Hematopoietic multipotent progenitor cell treated with erythropoietin and hydrocortisone succinate and interleukin-3 and kit ligand, for 6 days (in vitro differentiated cells): ENCODE measurements at places on chromosomes 7 and 10.

- no peak for DNase-seq
These were observed 22.5 kb downstream of the CCDC186 start for GRCh38 chr10:114151486-114151885.

- DNase-seq, result peak; percentile 85
These were observed 21.7 kb downstream of the AMZ1 start for GRCh38 chr7:2709553-2710285.

DNA sequence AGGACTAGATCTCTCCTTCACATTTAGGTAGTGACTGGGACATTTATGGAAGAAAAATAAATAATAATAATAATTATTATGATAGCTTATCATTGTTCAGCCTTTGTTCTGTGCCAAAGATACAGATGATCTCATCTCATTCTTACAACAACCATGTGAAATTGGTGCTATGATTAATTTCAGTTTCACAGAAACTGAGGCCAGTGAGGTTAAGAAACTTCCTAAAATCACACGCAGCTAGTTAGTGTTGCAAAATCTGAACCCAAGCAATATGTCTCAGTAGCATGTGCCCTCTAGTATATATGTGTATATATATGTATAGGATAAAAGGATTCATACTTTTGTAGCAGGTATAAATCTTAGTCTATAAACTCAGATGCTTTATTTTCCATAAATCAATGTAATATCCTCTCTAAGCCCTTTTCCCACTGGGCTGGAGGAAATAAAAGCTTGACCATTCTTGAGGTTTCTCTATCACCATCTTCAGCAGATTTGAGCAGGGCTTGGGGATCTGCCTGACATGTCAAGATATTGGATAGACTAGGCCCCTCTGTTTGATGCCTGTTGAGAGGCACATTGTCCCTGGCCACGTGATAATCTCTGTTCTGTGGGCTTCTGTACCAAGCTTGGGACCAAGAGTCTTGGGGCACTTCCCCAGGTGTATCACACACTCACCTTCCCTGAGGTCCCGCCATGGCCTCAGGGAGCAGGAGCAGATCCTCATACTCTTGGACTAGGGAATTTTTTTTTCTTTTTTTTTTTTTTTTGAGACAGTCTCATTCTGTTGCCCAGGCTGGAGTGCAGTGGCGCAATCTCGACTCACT is 172.6 kb upstream of the NRP1 start:
- no peak for DNase-seq

DNA sequence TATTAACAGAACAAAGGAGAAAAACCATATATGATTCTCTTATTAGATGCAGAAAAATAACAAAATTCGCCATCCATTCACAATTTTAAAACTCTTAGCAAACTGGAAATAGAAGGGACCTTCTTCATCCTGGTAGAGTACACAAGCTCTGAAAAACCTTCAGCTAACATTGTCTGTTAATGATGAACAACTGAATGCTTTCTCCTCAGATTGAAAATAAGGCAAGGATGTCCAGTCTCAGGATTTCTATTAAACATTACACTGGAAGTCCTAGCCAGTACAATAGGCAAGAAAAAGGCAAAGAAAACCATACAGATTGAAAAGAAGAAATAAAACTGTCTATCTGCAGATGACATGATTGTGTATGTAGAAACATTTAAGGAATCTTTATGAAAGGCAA is 16.0 kb upstream of the CCNY start:
- DNase-seq, result no peak

DNA sequence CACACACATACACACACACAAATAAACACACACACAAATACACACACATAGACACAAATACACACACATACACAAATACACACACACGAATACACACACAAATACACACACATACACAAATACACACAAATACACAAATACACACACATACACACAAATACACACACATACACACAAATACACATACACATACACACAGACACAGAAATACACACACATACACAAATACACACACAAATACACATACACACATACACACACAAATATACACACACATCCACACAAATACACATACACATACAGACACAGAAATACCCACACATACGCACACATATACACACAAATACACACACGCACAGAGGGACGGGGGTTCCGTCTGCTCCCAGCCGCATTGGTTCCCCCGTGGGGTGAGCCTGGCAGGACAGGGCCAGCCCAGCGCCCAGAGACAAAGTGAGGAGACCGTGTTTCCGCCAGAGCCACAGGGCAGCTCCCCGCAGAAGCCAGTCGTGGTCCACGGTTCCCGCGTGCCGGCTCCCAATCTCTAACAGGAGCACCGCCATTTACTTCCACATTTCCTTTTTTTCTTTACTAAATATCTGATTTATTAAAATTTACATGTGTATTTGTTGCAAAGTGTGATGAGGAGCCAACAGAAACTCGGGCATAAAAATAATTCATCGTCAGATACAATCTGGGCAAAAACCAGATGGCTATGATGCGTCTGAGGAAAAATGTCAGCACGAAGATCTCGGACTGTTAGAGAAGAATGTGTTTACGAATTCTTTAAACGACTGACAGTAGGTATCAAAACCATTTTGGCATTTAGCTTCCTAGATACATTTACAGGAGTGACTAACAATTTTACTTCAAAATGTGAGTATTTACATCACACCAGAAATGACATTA is 3.1 kb upstream of the KNDC1 start:
- DNase-seq, result no peak

GRCh38 chr10:14687340-14687739 is 87.4 kb downstream of the FAM107B start:
- DNase-seq, result no peak

DNA sequence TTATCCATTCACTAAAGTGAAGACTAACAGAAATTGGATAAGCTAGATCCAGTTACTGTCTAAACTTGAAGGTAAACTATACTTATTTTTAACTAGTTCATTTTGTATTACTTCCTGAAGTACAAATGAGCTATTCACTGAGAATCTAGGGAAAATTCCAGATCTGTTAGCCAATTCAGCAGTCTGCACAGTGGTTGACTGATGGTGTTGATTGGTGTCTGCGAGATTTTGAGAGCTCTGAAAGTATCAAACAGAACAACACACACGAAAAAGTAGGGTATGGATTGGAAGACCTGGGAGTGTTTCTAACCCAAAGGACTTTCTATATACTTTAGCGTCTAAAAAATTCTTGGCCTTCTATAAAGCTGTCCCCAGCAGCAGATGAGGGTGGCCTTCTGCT is 33.6 kb upstream of the AGR2 start:
- no peak for DNase-seq

- DNase-seq, result peak; percentile 99
These were observed 54.8 kb downstream of the DAGLB start for GRCh38 chr7:6392712-6393666.

- peak; percentile 20 for DNase-seq
These were observed 936 bp upstream of the TCERG1L start for GRCh38 chr10:131312478-131312836.

DNA sequence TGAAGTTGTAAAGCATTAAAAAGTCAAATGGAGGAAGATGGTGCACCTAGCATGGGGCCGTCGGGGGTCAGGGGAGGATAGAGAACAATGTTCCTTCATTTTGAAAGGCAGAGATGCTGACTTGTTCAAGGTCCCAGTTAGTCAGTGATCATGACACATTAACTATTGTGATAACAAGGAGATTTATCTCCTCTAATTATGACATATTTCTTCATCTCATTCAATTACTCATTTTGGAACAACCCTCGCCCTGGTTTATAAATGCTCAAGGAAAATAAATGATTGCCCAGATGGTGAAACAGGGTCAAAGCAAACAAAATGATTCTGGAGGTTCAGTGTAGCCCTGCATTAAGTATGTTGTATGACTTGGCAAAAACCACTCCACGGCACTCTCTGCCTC is 106.2 kb downstream of the ITIH5 start:
- DNase-seq, result no peak

GRCh38 chr10:30591249-30591670 is 38.3 kb downstream of the LYZL2 start:
- peak; percentile 75 for DNase-seq

GRCh38 chr7:35695473-35695850 is 527 bp upstream of the HERPUD2 start:
- DNase-seq, result peak; percentile 38
